ENCODE measurements at places on chromosomes 1 and 21. TPM values are rescaled to one million over a fixed set of nuclear protein-coding genes. Genes with fewer than 3 reads are reported as not detected.
A peak's percentile ranks its signal among the peaks of the same experiment; 100 is the strongest.

GRCh38 chr1:183942933-183943693 is 94.4 kb downstream of the COLGALT2 start:
- H3K36me3 ChIP-seq = no peaks in the 10 kb centered on the region
- DNase-seq = no peak
- H3K4me1 ChIP-seq = no peaks in the 10 kb centered on the region
- peaks cover 3% of the 10 kb centered on the region for H3K27me3 ChIP-seq
- no peak overlapping the region for H3K4me3 ChIP-seq
- no peak overlapping the region for H3K27ac ChIP-seq

DNA sequence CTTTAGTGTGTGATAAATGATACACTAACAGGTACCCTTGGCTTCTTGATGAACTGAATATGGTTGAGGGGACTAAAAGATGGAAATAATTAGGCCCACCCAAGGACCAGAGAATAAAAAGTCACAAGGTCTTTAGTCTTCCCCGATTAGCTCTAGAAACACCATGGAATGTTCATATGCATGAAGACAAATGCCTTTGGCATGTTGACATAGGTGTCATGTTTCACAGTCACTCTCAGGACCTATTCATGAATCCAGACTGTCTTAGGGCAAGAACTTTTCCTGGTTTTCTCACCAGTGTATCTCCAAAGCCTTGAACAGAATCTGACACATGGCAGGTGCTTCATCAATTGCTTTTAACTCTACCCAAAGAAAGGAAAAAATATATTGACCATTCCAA is 412.8 kb downstream of the AJAP1 start:
- H3K4me3 ChIP-seq = no peak overlapping the region
- DNase-seq = no peak
- H3K36me3 ChIP-seq = no peaks in the 10 kb centered on the region
- H3K27me3 ChIP-seq = no peaks in the 10 kb centered on the region
- no peak overlapping the region for H3K27ac ChIP-seq

DNA sequence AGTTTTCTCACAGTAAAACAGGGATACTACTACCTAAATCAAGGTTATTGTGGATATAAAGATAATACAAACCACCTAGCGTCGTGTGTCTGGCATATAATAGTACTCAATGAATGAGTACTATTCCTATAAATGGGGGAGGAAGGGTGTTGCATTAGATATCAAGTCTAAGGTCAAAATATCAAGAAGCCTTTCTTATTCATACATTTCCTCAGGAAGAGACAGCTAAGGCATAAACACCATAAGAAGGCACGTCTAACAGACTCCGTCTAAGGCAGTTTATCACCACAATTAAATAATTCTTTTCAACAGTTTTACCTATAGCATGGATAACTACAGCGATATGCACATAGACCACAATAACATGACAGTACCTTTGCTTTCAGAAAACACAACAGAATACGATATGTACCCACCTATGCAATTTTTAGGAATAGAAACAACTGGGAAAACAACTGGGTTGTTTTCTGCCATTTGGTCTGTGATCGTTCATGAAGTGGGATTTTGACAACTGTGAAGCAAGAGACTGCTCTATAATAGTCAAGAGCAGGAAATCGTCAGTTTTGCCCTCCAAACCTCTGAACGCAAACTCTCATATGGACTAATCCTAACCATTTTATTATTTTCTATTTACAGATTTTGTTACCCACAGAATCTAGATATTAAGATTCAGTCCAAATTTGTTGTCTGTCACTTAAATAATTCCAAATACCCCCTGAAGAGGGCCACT is 53.1 kb downstream of the HNRNPR start:
- no peak overlapping the region for H3K27ac ChIP-seq
- no peaks in the 10 kb centered on the region for H3K4me1 ChIP-seq
- no peak overlapping the region for H3K4me3 ChIP-seq
- peaks cover 6% of the 10 kb centered on the region for H3K36me3 ChIP-seq
- DNase-seq = no peak

- peaks cover 17% of the 10 kb centered on the region for H3K4me1 ChIP-seq
- H3K36me3 ChIP-seq = no peaks in the 10 kb centered on the region
- H3K4me3 ChIP-seq = no peak overlapping the region
- peak; percentile 30 for DNase-seq
- H3K27me3 ChIP-seq = no peaks in the 10 kb centered on the region
- H3K27ac ChIP-seq = peak overlapping the region; percentile 9
Measured at GRCh38 chr1:79708646-79709265, 702.2 kb upstream of the ADGRL4 start.

DNA sequence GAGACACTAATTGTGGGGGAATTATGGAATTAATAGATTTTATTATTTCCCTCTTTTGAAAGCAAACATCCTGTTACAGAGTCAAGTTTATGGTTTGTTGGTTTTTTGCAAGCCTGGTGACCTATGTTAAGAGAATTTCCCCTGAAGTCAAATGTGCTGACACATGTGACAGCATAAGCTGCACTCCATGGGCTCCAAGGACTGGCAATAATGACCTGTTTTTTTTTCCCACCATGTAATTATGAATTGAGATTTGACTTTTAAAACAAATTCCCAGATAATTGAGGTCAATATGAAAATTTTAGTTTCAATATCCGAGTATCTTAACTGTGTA is 242.5 kb upstream of the SGIP1 start:
- no peaks in the 10 kb centered on the region for H3K27me3 ChIP-seq
- peak; percentile 47 for DNase-seq
- peaks cover 17% of the 10 kb centered on the region for H3K4me1 ChIP-seq
- H3K36me3 ChIP-seq = no peaks in the 10 kb centered on the region

The RGS5 gene
- 0.64 TPM for total RNA-seq

The CRYZ gene
- total RNA-seq = 21.7 TPM

The RBP7 gene
- total RNA-seq = not detected
